ENCODE measurements at places on chromosomes 5 and 9.

DNA sequence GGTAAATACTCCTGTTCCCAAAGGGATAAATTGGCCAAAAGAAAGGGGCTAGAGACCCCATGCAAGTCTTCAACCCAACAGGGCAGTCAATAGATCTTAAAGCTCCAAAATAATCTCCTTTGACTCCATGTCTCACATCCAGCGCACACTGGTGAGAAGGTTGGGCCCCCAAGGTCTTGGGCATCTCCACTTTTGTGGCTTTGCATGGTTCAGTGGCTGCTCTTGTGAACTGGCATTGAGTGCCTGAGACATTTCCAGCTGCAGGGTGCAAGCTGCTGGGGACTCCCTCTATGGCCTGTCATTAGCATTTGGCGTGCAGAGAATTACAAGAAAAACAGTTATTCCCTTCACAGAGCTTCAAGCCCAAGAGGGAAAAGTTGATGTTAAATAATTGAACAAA, 224.7 kb downstream of the MTRR start:
- DNase-seq: no peak

- no peak for DNase-seq
Measured at GRCh38 chr9:87383344-87384150, 114.1 kb upstream of the DAPK1 start.

GRCh38 chr5:53448851-53449250, 31.6 kb upstream of the FST start:
- no peak for DNase-seq

DNA sequence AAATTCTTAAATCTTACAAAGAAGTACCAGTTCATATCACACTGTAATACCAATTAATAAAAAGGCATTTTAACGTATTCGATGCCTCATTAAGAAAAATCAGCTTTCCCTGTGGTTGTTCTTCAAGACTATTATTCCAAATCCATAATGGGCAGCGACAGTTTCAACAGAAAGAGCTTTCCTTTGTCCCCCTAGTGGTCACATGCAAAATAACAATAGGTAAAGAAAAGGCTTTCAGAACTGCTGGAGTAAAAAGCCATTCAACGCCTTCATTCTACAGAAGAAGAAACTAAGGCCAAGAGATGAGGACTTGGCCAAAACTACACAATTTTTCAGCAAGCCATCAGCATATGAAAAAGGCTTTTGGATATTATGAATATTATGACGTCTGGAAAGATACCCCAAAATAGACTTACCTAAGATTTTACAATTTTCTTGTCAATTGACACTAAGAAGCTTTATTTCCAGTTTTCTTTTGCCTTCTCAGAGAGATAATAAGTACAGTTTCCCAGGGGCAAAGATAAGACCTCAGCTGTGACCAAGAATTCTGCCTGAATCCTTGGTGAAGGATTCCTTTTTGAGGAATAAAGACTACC, 6.7 kb upstream of the CDH6 start:
- DNase-seq: no peak

GRCh38 chr5:33425314-33425713, 15.5 kb upstream of the TARS1 start:
- DNase-seq: no peak

GRCh38 chr9:93032545-93032944, 26.0 kb upstream of the SUSD3 start:
- DNase-seq: no peak

DNA sequence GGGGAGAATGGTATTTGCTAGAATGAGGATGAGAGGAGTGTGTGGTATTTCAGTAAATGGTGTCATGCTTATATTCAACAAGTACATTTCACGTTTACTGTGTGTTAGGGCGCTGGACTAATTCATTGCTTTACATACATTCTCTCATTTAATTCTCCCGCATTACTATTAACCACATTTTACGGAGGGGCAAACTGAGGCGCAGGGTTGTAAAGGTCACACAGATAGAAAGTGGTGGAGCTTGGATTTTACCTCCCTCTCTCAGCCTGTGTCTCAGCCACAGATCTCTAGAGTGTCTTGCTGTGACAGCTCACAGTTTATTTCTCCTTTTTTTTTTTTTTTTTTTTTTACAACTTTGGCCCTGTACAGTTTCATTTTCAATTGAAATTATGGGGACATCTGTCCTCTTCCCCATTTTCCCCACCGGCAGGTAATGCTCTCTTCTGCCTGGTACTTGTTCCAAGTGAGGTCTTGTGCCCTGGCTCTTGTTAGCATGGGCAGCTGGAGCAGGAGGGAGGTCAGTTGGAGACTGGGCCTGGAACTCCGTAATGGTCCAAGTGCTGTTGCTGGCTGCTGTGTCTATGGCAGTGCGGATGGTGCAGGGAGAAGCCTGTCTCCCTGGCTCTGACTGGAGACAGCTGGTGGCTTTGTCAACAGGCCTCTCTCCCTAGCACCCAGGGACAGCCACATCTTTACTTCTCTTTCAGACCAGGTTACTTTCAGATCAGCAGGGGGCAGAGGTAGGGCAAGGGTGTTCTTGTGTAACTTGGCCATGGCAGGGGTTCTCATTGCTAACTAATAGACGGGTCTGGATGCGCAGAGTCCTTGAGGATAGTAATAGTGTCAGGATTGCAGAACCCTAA, 20.5 kb upstream of the NDST1 start:
- no peak for DNase-seq

GRCh38 chr9:89447416-89447815, 50.5 kb downstream of the SEMA4D start:
- DNase-seq: no peak

GRCh38 chr9:93205045-93205768, 21.3 kb downstream of the WNK2 start:
- DNase-seq: no peak

- DNase-seq: no peak
Measured at GRCh38 chr9:3299872-3300271, 225.9 kb downstream of the RFX3 start.

DNA sequence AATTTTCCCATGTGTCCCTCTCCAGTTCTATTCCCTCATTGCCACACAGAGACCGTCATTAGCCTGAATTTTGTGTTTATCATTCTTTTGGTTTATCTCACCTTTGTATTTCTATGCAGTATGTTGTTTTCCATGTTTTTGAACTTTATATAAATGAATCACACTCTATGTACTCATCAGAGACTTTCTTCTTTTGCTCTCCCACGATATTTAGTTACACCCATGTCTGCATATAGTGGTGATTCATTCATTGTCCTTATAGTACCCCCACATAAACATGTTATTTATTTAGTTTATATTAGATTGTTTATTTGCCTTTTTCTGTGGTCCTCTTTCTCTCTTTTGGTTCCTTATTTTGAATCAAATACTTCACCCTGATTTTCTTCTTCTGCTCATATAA, 199.7 kb downstream of the FSTL4 start:
- DNase-seq: no peak

DNA sequence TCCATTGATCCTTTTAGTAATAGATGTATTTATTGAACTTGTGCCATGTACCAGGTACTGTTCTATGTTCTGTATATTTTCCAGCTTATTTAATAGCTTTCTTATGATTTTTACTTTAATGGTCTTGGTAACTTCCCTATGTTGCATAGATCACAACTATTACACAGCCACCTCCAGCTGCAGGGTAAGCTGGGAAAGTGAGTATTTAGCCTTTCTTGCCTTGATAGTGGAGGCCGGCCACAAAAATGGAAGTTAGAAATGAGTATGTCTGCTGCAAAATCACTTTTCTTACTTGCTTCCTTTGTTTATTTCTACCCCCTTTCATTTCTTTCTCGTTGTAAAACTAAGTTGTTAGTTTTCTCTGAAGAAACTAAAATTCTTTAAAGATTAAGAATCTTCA, 43.1 kb upstream of the ANKDD1B start:
- no peak for DNase-seq

DNA sequence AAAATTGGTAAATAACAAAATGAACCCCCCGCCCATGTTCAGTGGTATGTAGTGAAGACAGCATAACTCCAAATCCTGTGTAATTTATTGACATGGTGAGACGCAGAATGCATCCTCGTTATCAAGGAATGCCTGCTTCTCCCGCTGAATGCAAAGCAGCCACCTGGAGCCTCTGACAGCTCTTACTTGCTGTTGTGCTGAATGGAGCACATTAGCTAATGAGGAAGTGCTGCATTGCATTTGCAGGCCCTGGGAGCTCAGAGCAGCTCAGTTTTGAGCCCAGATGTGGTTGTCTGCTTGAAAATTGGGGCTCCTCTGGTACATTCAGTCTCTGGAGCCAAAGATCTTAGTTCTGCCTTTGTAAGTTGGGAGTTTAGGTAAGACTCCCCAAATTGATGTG, 28.9 kb downstream of the PLAC8L1 start:
- no peak for DNase-seq

- no peak for DNase-seq
Measured at GRCh38 chr5:16755641-16756040, 138.8 kb upstream of the RETREG1 start.

- no peak for DNase-seq
Measured at GRCh38 chr5:132090107-132090506, 16.5 kb downstream of the CSF2 start.

DNA sequence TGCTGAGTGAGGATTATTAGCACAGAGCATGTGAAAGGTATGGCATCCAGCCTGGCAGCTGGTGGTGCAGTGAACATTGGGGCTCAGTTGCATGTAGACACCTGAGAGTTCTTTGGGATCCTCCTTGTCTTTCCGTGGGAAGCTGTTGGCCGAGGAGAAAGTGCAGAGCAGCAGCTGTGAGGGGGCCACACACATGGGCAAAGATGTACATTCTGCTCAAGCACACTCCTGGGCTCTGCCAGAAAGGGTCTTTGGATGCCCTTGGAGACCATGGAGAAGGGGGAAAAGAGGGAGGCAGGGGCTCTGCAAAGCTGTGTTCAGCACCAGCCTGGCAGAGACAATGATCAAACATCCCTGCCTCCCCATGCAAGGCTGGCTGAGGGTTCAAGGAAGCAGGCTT, 138.7 kb upstream of the PITX1 start:
- no peak for DNase-seq

DNA sequence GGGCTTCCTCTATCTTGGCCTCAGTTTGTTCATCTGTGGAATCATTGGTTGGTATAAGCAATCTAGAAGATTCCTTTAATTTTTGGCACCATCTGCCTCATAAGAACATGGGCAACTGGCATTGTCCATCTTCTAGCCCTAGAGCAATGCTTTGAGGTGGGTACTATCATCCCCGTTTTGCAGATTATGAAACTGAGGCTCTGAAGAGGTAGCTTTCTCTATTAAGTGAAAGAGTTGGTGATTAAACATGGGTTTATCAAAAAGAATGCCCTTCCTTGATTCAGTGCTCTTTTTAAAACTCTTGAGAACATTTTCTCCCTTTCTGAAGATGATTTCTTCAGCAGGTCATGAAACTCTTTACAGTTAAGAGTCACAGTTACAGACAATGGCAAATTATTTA, 42.4 kb upstream of the TGFBR1 start:
- DNase-seq: no peak

DNA sequence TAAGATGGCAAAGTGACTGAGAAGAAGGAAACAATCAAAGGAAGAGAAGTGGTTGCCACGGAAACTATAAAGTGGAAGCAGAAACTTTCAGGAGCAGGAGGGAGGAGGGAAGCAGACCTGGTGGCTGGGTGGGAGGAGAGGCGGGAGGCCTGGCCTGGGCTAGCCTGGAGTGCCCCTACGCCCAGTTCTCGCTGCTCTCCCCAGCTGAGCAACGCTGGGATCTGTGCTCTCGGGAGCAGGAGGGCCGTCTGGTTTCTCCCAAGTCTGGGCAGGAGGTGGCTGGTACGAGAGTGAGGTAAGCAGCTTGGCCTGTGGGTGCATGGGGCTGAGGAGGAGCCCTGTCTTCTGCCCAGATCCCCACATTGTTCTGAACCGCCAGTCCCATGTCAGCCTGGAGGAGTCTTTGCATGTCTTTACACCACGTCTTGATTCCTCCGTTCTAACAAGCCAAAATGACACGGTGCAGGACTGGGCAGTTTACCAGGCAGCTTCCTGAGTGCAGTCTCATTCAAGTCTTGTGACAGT, 15.0 kb upstream of the DAB2IP start:
- no peak for DNase-seq

DNA sequence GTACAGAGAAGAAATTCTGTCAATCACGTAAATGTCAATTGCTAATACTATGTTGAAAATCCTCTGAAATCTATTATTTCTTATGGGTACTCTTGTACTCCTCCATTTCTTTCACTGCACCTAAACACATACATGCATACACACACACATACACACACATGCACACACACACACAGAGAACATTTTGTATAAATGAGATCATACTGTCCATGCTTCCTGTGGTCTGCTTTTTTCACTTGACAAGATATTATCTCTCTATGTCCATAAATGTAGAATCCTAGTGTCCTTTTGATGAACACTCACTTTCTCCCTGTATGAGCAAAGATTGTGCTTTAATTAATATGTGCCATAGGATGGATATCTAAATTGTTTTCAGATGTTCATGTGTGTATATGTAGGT, 32.7 kb upstream of the TLR4 start:
- no peak for DNase-seq

DNA sequence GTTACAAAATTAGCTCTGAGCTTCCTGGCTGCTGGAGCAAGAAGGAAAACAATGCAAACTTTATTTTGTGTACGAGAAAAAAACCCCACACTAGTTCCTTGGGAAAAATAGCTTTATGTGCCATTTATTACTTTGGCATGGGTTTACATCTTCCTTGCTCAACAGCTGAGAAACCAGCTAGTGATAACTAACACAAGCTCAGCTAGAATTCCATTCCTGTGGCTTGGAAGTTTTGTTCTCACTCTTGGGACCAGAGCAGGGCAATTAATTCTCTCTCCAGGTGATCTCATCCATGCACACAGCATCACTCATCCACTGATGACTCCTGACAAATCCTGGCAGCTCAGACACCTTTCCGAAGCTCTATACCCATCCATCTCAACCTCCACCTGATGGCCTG, 104.1 kb downstream of the CRB2 start:
- DNase-seq: no peak

- DNase-seq: no peak
Measured at GRCh38 chr5:145752947-145753346, 82.2 kb downstream of the PRELID2 start.

DNA sequence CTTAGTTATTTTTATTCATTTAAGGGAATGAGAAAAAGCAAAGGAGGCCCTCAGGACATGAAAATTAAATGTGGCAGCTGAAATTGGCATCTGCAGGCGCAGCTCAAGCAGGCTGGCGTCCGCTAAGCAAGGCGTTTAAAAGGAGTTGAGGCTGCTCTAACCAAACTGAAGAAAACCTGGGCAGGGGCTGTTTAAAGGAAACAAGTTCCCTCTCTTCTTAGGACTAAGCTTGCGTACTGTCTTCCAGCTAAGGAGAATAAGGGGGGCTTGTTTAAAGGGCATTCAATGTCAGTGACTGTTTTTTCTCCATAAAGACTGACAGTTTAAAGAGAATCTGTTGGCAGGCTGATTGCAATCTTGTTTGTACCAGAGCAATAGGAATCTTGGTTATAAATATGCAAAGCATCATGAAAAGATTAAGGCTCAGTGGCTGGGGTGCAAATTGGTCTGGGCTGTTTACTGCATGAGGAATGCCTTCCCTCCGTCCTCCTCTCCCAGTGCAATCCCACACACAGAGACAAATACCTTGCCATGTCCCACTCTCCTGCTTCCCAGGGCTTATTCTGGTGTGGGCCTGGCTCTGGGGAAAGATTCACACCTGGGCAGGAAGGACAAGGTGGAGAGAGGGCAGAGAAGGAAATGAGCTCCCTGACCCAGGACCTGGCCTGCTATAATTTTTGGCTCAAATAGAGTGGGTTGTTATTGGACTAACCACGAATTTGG, 85.9 kb upstream of the LIFR start:
- no peak for DNase-seq

- no peak for DNase-seq
Measured at GRCh38 chr5:24606971-24607370, 37.8 kb downstream of the CDH10 start.
